ENCODE measurements at places on chromosomes 3 and 15.

- peak; percentile 21 for DNase-seq
These were observed 23.0 kb downstream of the KY start for GRCh38 chr3:134627831-134628230.

- no peak for DNase-seq
These were observed 33.3 kb downstream of the ATG7 start for GRCh38 chr3:11305509-11305908.

DNA sequence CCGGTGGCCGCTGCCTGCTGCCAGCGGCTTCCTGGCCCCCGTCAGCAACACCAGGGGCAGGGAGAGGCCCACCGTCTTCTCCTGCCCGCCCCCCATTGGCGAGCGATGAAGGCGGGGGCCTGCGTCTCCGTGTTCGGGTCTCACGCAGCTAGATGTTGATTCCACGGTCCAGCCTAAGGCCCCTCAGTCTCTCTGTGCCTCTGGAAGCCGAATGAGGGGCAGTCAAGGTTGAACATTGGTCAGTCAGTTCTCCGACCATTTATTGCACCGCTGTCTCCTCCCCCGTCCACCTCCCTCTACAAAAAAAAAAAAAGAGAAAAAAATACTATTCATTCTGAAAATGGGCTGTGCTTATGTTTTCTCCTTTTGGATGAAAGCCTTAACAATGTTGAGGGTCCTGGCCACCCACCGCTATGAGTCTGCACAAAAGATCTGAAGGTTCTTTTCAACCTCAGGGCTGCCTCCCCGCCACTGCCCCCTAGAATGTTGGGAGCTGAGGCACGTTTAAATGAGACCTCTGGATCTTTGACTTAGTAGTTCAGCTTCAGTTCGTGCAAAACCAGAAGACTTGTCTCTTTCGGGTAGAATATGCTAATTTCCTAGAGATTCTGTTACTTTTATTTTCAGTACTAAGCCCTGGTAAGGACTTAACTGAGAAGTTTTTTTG lies 736 bp downstream of the IREB2 start:
- DNase-seq = peak; percentile 43

GRCh38 chr3:168859574-168859973 lies 763.9 kb upstream of the GOLIM4 start:
- no peak for DNase-seq

DNA sequence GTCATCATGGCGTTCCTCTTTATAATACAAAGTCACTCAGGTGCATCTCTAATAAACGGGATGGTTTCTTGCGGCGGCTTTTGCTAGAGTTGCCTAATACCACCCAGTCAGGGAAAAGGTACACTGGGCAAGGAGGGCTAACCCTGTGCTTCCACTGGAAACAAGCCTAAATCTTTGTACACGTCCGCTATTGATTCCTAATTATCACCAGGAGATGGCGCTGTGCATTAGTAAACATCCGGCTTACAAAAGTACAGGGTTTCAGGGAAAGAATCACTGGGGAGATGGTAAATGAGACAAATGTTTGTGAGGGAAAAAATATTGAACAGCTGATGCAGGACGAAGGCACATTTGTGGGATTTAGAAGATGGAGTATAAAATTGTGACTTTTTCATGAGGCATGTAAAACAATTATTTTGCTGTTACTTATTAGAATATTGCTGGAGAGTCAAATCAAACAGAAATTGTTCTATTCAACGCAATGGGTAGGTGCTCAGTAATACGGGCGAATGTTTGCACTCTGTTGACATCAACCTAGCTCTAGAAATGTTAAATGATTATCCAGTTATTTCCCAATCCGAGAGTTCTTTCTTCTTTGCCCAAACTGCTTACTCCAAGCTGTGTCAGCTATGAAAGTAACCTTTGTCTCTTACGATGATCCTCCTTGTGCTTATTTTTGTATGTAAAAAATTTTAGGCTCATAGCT lies 50.6 kb downstream of the GMNC start:
- peak; percentile 61 for DNase-seq

GRCh38 chr3:142274908-142275307 lies 49.5 kb upstream of the GK5 start:
- DNase-seq = no peak

GRCh38 chr15:75104804-75105557 lies 81.6 kb downstream of the PPCDC start:
- DNase-seq = peak; percentile 62

DNA sequence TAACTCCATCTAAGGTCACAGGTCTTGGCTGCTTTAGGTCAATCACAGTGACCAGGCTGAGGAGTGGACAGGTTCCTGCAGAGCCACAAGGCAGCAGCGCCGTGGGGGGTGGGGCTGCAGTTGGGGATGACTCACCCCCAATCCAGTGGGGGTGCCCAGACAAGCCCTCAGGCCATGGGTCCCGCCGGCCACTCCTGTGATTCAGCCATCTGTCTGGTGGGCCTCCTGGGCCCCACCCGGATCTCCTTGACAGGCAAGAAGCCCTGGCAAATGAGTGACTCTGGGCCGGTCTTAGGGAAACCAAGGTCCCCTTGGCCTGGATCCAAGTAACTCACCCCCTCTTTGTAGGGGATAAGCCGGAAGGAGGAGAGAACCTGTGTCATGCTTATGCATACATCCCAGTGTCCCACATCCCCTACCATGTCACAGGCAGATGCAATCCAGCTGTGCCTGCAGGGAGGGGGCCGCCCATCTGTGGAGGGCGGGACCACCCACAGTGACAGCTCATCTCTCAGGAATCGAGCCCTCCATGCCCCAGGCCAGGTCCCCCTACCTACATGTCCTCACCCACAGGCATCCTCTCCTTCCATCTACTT lies 495 bp upstream of the COL7A1 start:
- peak; percentile 90 for DNase-seq

DNA sequence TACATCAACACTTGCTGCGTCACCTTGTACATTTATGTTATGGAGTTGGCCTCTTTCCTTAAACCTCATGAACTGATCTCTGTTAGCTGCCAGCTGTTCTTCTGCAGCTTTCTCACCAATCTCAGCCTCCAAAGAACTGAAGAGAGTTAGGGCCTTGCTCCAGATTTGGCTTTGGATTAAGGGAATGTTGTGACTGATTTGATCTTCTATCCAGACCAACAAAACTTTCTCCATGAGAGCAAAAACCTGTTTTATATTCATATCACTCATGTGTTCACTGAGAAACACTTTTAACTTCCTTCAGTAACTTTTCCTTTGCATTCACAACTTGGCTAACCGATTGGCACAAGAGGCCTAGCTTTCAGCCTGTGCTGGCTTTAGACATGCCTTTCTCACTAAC lies 1156.0 kb upstream of the CADM2 start:
- DNase-seq = no peak

DNA sequence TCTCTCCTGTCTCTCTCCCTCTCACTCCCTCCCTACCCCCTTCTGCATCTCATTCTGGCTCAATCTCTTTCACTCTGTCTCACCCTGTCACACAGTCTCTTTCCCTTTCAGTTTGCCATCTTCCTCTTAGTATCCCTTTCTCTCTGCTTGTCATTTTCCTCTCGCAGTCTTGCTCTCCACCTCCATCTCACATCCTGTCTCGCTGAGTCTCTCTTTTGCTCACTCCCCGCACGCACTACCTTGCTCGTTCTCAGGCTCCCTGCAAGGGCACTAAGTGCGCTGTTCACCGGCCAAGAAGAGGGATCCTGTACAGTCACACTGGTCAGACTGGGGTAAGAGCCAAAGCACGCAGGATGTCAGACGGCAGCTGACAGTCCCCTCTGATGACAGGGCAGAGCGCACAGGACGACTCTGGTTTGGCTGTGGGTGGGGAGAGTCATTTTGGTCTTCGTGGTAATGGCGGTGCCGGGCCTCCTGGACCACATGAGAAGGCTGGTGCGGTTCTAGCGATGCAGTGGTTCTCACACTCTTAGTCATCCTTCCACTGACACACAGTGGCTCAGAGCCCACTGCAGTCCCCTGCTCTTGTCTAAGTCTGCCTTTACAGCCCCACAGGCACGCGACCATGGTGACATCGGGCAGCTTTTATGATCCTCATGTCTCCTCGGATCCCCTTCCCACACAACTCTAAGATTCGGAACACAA lies 356.8 kb downstream of the FOXP1 start:
- DNase-seq = no peak
